ENCODE measurements at places on chromosomes 3 and 15.

- DNase-seq: no peak
Observed at GRCh38 chr3:11381141-11381540, 108.9 kb downstream of the ATG7 start.

DNA sequence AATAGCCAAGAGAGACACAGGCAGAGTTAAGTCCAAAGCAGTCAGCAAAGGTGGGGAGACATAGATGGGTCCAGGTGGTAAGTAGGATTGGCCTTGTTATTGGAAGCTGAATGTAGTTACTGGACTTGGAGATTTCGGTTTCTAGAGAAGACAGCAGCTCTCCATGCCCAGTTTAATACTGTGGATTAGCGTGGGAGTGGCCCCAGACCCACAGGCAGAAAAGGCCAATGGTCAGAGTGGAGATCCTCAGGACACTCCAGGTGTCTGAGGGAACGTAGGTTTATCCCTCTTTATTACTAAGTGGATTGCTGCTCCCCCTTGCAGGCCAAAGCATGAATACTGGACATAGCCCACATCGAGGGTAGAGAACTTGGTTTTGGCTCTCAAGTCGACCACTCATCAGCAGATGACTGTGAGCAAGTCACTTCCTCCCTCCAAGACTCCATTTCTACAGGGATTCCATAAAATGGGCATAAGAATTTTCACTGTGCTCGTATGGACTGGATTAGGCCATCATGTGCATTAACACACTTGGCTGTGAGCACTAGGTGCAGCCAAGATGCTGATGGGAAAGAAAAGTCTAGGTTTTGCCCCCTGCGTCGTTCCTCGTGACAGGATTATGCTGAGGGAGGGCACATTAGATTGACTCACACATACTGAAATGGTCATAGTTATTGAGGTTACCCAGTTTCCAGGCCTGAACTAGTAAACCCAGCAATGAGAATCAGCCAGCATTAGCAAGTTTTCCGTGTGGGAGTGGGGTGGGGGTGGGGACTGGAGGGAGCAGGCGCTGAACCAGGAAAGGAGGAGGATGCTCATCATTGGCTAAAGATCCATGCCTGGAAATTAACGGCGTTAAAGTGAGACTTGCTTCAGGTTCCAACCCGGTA is 225.2 kb upstream of the TPRG1 start:
- no peak for DNase-seq

DNA sequence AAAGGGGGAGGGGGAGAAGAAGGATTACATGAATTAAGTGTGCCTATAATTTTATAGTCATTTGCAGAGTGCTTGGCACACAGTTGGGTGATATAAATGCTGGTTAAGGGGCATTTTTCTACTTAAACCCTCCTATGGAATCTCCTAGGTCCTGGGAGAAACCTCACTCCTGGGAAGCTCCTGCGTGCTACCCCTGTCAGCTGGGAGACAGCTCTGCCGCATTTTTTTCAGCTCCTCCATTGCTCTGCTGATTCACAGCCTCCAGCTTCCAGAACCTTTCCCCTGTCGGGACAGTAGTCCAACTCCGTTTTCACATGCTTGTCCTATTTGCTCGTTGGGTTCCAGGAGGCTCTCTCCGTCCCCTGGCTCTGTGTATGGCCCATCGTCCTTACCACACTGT is 59.2 kb downstream of the CHRD start:
- DNase-seq: no peak

DNA sequence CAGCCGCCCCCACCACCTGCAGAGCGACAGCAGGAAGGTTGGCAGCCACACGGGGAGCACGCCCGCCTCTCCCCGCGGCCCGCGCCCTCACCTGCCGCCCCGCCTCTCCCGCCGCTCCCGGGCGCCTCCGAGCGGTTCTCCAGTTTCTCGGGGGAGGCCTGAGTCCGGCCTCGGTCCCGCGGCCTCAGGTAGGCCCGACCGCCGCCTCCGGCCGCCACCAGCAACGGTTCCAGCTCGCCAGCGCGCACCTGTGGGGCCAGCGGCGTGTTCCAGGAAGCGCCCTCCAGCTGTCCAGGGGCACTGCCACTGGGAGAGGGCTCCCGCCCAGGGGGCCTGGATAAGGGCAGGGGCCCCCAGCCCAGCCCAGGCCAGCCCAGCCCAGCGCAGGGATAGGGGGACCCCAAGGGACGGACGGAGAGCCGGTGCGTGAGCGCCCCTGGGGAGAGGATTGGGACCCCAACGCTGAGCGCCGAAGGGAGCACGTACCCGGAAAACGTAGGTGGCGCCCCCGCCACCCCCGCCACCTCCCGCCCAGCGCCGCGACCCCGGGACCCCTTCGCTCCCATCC is 2.2 kb downstream of the LTK start:
- no peak for DNase-seq

DNA sequence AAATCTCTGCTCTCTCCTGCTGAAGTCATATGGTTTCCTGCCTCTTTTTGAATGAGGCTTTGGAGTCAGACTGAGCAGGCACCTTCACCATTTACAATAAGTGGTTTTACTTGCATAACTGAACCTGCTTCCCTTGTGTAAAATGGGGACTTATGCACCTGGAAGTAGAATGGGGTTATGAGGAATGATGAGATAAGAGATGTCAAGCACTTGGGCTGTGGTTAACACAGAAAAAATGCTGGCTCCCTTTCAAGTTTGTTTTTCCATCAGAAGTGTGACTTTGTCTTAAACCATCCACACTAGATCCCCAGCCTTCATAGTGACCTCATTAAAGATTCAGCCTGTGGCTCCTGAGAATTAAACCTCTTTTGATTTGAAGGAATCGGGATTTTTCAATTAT is 5.2 kb downstream of the EXOSC7 start:
- DNase-seq: no peak

DNA sequence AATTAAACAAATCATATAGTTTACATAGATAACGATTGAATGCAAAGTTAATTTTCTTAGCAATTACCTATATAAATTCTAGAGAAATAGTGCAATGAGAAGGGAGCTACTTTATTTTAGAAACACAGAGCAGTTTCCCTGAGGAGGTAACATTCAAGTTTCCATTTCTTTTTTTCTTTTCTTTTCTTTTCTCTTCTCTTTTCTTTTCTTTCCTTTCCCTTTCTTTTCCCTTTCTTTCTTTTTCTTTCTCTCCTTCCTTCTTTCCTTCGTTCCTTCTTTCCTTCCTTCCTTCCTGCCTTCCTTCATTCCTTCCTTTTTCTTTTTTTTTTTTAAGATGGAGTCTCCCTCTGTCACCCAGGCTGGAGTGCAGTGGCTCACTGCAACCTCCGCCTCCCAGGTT is 417.3 kb downstream of the NLGN1 start:
- no peak for DNase-seq

DNA sequence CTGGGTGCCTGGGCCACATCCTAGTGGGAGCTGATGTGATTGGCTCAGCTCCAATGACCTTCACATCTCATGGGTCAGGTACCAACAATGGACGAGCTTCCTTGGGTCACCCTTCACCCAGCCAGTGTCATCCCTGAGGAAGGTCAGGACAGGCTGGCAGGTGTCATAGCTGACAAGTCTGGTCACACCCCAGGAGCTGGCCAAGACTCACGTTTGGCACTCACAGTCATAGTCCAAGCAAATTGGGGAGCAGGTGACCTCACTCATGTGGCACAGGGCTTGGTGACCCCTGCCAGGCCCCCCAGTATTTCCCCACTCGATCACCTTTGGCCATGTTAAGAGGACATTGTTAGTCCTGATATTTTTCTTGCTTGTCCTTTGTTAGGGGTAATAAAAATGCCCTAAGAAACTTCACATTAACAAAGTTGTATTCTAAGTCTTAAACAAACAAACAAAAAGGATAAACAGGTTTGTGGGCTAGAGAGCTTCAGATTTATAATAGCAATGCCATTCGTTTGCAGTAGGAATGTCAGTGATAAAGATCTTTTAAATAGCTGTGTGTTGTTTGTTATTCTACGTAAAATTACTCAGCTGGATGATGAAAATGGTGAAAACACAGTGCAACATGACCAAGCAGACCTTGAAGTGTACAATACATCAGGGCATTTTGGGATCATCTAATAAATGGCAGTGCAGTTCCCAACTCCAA is 79.5 kb upstream of the POMGNT2 start:
- DNase-seq: no peak

Measured in GM04503 (cell line).